ENCODE measurements at places on chromosomes 7 and 10.
A peak's percentile ranks its signal among the peaks of the same experiment; 100 is the strongest.

- no peak for DNase-seq
These were observed 22.6 kb downstream of the HERC4 start for GRCh38 chr10:68052463-68052862.

- no peak for DNase-seq
These were observed 8.6 kb downstream of the STAM start for GRCh38 chr10:17652585-17652984.

GRCh38 chr7:37259319-37259821, 189.3 kb downstream of the ELMO1 start:
- DNase-seq, result no peak

- no peak for DNase-seq
These were observed 141.2 kb upstream of the KIF5B start for GRCh38 chr10:32197423-32197822.

GRCh38 chr7:122764020-122764419, 61.3 kb upstream of the RNF148 start:
- DNase-seq, result no peak

- DNase-seq, result no peak
These were observed 127.2 kb upstream of the SP4 start for GRCh38 chr7:21300692-21301091.

GRCh38 chr7:113099284-113099919, 12.8 kb upstream of the GPR85 start:
- no peak for DNase-seq

DNA sequence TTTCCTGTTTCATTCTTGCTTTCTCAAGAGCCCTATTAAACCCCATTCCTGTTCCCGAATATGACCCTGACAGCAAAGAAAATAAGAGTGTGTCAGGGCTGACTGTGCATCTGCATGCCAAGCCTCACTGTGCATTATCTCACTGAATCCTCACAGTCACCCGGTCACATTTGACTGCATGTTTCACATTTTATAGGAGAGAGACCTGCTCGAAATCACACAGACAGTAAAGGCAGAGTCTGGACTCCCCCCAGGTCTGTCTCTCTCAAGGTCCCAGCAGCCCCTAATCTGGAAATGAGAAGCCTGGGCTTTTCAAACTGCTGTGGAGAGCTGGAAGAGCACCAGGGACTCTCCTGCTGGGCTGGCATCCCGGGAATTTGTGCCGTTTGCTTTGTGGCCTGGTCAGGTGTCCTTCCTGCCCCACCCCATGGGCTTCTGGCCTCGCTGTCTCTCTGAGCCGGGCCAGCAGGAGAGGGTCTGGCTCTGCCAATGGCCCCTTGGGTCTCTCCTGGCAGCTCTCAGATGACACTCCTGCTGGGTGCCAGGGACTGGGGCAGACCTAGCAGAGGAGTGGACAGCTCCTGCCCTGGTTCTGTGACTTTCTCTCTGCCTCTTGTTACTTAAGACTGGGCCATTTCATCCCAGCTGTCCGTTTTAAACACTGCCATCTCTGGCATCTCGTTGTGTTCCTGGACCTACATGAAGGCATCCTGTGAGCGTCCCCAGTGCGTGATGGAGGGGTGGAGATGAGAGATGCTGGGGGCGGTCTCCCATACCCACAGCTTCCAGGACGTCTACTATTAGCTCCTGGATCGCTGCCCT, 173.6 kb downstream of the ARHGAP12 start:
- DNase-seq, result no peak

- DNase-seq, result peak; percentile 21
These were observed 27.0 kb downstream of the PDGFA start for GRCh38 chr7:492714-493065.
